Activated CD4-positive, alpha-beta T cell treated with anti-CD3 and anti-CD28 coated beads, Interleukin-2, amount 50 U/mL, for 48 hours (primary cell): ENCODE measurements at places on chromosomes 4 and X.

DNA sequence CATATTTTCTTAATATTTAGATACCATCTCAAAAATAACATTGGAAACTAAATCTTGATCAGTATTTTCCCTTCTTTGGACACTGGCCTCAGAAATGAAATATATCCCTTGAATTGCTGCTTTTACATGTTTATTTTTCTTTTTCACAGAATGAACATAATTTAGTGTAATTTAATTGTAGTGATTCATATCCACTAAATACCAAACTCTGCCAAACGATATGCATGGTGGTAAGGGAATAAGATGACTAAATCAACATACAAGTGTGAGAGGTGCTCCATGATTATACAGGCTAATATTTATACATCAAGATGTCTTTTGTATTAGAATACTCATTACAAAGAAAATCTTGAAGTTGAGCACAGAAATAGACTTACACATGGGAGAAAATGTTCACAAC, 216.8 kb upstream of the PACRGL start:
- no peak for DNase-seq

- DNase-seq: no peak
Measured at GRCh38 chr4:2182994-2183393, 58.9 kb downstream of the HAUS3 start.

GRCh38 chr4:10333942-10334341, 123.3 kb downstream of the ZNF518B start:
- DNase-seq: no peak

DNA sequence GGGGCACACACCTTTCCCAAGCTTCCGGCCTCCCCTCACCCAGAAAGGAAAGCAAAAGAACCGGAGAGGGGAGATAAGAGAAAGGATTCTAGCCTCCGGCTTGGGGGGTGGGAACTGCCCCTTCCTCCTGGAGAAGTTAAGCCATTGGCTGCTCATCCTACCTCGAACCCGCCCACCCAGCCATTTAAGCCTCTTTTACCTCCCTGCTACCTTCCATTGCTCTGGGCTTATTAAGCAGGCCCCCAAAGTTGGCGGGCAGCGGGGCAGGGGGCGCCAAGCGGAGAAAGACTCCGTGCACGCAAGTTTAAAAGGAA, 2.3 kb downstream of the MAML3 start:
- peak; percentile 54 for DNase-seq

GRCh38 chr4:37138019-37138653, 106.4 kb upstream of the NWD2 start:
- DNase-seq: no peak

DNA sequence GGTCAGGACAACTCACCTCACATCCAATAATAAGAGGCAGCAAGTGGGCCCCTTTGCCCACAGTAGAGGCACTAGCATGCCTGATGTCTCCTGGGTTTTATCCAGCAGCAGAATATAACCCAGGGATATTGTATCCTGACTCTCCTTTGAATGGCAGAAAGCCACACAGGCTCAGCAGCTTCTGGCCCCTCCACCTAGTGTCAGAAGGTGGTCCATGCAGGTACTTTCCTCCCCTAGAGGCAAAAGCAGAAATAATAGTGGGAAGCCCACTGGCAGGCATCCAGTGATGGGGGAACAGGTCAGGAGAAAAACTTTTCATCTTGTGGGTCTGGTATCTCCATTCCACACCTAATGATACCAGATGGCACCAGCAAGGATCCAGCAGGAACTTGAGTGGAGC, 75.5 kb upstream of the IRS4 start:
- no peak for DNase-seq

DNA sequence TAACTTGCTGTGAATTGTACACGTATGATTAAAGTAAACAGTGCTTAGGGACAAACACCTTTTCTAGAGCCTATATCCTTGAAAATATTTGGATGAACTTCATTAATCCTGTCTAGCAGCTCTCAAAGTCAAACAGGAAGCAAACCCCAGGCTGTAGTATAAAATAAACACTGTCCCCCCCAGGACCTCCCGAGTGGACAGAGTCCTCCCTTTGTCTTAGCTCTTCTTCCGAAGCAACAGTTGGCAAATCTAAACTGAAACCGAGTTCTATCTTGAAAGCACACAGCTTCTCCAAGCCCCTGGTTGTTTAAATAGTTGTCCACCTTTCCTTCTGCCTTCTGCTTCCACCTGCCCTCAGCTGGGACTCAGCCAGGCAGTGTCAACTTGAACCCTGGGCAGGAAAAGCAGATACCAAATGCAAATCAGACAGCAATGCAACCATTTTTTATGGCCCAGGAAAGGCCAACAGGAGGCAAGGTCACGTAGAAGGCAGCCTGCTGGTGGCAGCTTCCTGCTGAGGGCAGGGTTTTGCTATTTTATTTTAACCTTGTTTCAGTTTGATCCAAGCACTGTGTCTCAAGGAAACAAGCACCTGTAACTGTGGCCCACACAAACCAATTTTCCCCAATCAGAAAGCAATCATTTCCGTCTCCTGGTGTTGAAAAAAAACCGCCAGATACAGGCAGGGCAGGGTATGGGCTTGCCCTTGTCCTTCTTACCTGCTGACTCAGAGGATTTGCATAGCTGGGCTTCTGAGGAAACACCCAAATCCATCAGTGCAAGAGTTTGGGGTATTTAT, 110.3 kb upstream of the KIT start:
- no peak for DNase-seq

DNA sequence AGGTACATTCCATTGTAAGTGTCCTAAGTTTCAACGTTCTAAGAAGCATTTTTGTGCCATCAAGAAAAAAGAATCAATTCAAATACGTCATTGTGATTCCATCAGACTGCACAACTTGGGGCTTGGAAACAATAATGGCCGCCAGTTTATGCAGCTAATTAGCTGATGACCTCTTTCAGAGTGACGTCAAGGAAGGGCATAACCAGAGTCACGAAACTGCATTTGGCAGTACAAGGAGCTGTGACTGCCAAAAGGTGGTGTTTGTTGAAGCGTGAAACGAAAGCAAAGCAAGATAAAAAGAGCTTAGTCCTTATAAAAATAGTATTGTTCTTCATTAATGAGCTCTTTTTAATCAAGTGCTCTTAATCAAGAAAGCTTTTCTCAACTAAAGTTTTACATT, 81.1 kb upstream of the SH3RF1 start:
- no peak for DNase-seq

DNA sequence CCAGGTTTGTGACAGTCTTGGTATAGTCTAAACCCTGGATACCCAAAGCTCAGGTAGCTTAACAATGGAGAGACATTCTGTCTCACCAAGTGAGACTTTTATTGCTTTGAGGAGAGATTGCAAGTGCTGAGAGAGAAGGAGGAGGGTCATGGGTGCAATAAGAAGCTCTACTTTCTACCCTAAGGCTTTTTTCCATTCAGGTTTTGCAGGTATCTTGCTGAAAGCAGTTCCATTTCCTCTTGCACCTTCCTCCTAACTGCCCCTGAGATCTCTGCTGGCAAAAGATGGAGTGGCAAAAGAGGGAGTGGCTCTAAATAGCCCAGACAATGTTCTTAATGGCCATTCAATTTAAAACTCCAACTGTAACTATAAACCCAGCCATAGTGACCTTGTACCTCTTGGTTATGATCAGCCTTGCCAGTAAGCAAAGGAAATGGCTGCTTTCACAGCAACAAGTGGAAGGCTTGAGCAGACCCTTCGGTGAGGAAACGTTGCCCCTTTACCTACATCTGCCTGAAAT, 105.6 kb upstream of the CPEB2 start:
- no peak for DNase-seq

GRCh38 chr4:26083987-26084386, 170.0 kb downstream of the SMIM20 start:
- peak; percentile 48 for DNase-seq

DNA sequence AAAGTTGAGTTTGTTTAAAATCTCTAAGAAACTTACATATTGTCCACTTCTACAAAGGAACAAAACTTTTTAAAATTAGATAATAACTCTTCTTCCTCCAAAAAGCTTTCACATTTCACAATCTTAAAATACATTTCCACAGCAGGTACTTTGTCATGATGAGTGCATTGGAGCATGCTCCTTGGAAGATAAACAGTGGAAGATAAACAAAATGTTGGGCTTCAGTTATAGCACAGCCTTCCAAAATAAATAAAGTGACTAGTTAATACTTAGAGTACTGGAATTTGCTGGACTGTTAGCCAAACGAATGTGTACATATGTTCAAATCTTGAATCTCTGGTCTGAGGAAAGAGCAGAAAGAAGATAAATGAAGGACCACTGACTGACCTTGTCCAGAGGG, 54.9 kb upstream of the PDE5A start:
- DNase-seq: no peak

DNA sequence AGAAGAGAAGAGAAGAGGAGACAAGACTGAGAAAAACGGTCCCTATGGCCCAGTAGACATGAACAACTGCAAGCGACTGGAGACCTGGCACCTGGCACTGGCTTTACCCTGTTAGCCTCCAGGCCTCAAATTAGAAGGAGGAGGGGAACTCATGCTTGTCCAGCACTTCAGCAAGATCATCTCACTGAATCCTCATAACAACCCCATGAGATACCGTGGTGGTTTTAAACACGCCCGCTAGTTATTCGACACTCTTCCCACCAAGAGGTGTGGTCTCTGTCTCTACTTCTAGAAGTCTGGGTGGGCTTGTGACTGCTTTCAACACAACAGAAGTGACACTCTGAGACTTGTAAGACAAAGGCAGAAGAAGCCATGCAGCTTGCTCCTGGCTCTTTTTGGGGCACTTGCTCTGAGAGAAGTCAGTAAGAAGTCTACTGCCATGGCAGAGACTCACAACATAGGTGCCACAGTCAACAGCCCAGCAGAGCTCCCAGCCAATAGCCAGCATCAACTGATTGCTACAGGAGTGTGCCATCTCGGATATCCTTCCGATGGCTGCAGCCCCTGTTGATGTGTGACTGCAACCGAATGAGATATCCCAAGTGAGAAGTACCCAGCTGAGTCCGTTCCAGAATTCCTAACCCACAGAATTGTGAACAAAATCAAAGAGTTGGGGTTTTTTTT, 34.0 kb upstream of the BCOR start:
- no peak for DNase-seq

DNA sequence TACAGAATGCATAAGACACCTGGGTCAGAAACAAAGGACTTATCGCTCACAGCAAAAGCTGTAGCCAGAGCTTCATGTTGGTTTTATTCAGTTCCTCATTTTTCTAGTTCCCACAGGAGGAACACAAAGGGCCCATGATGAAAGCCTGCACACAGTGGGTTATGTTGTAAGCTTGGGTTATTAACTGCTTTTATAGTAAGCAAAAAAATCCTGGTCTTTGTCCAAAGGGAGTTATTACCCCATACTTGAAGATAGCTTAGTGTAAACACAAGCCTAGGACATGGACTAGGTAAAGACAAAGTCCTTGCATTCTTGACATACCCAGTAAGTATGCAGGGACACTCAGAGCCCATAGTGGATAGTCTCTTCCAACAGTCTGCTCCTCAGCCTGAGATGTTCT, 11.7 kb downstream of the BBS12 start:
- DNase-seq: no peak

DNA sequence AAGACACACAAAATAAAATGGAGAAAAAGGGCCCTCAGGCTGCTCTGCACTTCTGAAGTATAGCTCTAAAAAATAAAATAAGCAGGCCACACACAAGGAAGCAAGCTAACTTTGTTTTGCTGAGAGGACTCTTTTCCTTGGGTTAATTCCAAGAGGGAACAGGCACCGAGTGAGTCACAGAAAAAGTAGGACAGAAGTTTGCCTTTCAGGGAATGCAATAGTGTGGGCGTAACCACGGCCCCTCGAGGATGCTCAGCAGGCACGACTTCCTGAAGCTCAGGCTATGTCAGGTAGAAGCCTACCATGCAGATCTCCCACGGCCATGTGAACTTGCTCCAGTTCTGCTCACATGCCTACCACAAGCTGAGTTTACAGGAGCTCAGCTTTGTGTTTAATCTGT, 22.1 kb downstream of the PPP1R2C start:
- DNase-seq: no peak

DNA sequence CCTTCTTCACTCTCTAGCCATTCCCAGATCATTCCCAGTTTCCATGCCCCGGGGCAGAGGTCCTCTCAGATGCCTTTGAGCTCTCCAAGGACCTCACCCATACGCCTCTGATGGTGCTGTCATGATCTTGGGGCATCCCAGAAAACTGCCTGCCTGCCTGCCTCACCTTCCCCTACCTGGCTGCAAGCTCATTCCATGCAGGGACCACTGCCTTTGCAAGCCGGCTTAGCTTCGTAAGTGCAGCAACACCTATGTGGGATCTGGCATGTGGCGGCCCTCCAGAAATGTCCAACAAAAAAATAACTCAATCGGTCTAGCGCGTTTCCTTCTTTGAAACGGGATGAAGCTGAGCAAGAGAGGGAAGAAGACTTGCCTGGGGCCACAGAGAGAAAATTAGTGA, 53.0 kb downstream of the C4orf50 start:
- no peak for DNase-seq

GRCh38 chr4:130183096-130183495, 1087.1 kb downstream of the C4orf33 start:
- DNase-seq: no peak

- no peak for DNase-seq
Measured at GRCh38 chr4:169658975-169659715, 38.8 kb downstream of the CLCN3 start.
